ENCODE measurements at places on chromosomes 6 and 20.

DNA sequence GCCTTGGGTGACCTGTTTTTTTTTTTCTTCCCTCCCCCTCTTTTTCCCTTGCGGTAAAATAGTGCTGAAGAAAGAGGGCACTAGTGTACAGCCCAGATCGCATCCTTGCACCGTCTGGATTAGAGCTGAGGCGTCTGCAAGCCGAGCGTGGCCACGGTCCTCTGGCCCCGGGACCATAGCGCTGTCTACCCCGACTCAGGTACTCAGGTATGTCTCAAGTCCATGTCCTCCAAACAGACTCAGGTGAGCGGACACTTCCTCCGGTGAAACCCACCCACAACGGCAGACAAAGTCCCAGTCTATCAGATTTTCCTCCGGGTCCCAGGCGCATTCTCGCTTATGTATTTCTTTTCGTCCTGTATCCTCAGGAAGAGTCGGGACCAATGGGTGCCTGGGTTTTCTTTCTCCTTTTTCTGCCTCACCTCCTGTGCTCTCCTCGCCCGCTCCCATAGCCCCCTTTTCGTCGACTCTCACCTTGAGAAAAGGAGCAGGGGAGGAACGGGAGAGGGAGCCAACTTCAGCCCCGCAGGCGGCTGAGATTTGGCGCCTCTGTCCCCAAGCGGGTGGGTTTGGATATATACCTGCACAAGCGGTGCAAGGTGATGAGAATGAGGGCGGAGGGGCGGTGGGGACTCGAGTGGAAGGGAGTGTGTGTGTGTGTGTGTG, 1.1 kb upstream of the GRM1 start:
- DNase-seq, result peak; percentile 17

DNA sequence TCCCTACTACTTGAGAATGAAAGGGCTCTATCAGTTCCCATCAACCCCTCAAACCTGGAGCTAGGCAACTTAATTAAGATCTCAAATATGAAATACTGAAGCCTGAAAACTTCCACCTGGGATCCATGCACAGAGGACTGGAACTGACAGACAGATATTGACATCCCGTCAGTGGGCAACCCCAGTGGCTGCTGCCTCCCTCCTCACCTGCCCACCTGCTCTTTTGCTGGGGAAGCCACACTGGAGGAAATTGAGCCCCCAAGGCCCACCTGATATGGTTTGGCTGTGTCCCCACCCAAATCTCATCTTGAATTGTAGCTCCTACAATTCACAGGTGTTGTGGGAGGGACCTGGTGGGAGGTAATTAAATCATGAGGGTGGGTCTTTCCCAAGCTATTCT, 192.8 kb downstream of the LRFN2 start:
- no peak for DNase-seq

DNA sequence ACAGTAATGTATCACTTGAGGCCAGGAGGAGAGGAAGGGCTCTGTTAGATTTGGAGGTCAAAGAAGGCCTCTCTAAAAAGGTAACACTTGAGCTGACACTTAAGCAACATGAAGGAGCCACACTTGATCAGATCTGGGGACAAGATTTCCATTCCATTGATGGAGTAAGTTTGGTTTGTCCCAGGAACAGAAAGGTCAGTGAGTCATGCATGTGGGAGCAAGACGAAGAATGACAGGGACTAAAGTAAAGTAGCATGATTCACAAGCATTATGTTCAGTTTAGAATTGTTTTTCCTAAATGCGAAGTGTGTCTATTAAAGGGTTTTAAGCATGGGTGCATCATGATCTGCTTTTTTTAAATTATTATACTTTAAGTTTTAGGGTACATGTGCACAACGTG, 47.4 kb downstream of the COL21A1 start:
- no peak for DNase-seq

DNA sequence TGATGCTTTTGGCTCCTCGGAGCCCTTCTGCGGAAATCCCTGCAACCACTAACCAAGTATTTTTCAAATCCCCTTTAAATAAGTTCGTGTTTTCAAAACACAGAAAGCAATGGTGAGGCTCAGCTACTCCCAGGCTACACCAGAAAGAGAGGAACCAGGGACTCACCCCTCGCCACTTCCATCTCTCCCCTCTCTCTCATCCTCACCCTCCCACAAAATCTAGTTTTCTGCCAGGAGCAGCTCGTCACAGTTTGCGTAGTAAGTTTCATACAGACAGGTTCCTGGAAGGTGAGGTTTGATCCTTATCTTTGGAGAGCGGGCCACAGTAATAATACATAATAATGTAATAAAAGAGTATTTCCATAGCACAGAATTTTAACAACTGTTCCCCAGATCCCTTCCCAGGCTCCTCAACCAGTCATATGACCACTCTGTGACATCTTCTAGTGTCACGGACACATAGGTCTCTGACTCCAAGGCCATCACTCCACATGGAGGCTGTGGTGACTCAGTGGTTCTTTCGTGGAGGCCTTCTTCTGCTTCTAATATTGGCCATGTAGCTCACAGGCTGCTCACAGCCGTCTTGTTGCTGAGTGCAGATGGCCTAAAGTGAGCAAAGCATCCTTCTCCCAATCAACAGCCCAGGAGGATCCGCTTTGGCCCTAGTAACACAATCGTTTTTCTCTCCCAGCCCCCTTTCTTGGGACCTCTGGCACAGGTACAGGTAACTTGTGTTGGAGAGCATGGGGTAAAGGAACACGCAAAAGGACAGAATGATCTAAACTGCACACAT, 295.7 kb downstream of the CDC5L start:
- DNase-seq, result no peak

- DNase-seq, result peak; percentile 26
Observed at GRCh38 chr6:43113431-43114260, 37.5 kb downstream of the PTK7 start.

- DNase-seq, result peak; percentile 92
Observed at GRCh38 chr20:10219452-10219791, 792 bp downstream of the SNAP25 start.

GRCh38 chr6:67131827-67132226, 1424.8 kb upstream of the EYS start:
- peak; percentile 74 for DNase-seq

DNA sequence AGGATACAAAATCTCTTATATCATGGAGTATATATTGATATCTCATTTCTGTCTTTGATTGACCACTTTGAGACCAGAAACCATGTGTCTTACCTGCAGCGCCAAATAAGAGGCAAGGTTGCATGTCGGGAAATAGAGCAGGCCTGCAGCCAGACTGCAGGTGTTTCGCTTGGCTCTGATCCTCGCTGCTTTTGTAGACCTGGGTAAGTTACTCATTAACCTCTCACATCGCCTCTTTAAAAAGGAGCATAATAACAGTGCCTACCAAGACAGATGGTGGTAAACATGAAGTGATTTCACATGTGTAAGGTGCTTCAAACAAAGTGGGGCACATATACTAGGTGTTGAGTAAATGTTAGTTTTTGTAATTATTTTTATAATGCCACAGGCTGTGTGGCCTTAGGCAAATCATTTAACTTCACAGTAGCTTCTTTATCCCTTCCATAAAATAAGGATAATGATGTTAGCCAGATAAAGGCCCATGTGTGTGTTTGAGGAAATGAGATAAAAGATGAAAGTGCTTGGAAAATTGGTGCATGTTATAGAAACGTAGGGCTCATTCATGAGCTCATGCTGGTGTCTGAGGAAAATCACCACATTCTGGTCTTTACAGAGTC, 248.8 kb upstream of the MAP3K7 start:
- no peak for DNase-seq

DNA sequence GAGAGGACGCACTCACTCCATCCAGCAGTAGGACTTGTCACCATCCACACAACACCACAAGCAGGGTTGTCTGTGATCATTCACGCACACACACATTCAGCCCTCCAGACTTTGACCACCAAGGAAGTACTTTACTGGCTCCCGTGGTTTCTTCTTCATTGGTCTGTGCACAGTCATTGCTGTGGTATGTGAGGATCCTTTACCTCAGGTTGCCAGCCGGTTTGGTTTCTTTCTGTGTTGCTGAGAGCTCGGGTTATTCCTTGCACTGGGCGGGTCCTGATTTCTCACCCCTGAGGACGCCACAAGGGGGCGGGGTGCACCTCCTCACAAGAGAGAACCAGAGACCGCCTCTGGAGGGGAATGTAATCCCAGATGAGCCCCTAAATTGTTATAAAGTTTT, 11.2 kb downstream of the SLC35A1 start:
- peak; percentile 62 for DNase-seq

- no peak for DNase-seq
Observed at GRCh38 chr20:20095114-20095872, 43.0 kb downstream of the CFAP61 start.

GRCh38 chr6:12125396-12125795, 113.3 kb downstream of the HIVEP1 start:
- no peak for DNase-seq

- peak; percentile 76 for DNase-seq
Observed at GRCh38 chr20:37327748-37328147, 18.2 kb upstream of the SRC start.

DNA sequence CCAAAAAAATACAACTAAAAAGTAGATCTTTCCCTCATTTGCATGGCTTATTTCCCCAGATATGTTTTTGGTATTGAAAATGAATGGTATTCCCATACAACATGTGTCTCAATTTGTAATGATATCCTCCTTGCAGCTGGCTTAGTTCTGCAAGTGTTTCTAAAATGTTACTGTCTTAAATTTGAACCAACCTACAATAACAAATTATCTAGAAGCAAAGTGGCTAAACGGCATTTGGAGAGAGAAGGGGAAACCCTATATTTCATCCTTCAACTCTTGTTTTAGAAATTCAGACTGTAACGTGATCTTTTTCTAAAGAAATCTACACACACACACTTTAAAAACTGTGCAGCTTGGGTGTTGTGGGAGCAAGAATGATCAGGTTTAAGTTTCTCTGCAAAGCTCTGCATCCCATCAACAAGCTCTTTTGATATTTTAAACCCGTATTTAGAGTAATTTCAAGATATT, 153.0 kb downstream of the SOBP start:
- no peak for DNase-seq

DNA sequence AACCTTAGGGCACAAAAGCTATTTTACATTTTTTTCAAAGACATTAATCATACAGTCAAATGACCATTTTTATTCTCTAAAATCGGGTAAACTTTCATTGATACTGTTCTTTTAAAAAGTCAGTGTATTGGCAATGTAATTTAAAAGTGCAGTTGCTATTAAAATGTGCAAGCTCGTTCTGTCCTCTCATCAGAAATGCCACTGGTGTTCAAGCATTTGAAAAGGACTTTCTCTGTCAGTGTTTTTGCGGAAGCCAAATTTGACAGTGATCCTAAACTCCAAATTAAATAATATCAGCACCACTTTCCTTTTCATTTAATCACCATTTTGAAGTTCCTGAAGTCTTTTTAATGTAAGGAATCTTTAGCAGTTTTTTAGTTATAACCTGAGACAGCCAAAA, 69.6 kb downstream of the AFG1L start:
- no peak for DNase-seq

DNA sequence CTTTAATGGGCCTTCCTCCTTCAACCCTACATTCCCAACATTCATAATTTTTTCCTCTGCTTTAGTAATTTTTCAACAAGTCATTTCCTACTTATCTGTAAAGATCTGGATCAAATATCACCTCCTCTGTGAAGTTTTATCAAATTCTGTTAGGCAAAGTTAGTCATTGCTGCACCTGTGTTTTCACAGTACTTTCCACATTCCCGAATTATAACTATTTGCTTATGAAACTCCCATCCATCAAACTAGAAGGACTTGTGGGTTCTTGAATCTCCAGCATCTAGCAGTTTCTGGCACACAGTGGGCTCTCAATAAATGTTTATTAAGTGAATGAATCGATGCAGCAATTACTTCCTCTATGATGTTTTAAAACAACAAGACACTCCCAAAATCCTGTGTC, 257.6 kb downstream of the HDGFL1 start:
- DNase-seq, result peak; percentile 27

- DNase-seq, result no peak
Observed at GRCh38 chr6:93047033-93047432, 372.3 kb downstream of the EPHA7 start.

Measured in astrocyte of the hippocampus (primary cell).